MG63 (cell line): ENCODE measurements at places on chromosomes 1 and 21. TPM values are rescaled to one million over a fixed set of nuclear protein-coding genes. Genes with fewer than 3 reads are reported as not detected.

GRCh38 chr1:93593854-93594602 lies 87.6 kb downstream of the BCAR3 start:
- DNase-seq, result no peak

- DNase-seq, result peak; percentile 90
Observed at GRCh38 chr1:167714098-167714438, 7.7 kb upstream of the MPZL1 start.

DNA sequence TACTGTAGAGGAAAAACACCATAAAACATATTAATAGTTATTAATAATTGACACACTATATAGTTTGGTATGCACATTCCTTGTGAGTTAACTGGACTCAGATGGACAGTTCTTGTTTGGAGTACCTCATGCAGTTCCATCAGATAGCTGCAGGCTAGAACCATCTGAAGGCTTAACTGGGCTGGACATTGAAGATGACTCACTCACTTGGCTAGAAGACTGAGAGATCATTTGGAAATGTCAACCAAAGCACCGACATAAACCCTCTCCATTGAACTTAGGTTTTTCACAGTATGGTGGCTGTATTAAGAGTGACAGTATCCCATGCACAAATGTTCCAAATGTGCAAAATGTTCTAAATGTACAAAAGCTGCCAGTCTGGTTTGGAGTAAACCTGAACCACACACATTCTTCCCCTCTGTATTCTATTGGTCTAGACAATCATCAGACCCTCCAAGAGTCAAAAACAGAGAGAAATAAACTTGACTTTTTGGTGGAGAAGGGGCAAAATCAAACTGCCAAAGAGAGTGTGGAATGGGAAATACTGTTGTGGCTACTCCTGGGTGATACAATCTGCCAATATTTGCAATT lies 708.4 kb downstream of the KCNT2 start:
- peak; percentile 16 for DNase-seq

DNA sequence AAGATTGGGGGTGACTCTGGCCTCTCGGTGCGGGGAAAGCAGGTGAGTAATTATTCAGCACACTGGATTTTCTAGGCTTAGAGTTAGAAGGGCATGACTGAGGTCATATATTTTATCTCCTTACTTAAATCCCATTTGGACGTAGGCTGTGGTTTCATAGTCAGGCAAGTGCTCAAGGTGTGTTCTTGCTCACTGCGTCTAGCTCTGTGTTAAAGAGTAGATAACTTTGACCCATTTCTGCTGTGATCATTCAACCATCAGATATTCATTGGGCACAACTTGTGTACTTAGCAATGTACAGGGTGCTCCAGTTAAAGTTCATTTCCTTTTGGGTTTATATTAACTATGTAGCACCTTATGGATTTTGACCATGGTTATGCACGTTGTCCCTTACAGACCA lies 14.6 kb downstream of the PFKFB2 start:
- DNase-seq, result no peak

- no peak for DNase-seq
Observed at GRCh38 chr1:156073740-156074139, 8.5 kb downstream of the MEX3A start.

GRCh38 chr21:38805328-38806152 lies at the start of gene ETS2:
ETS2 (plus strand) TSS chr21:38805929; CDS start chr21:38810035, 4,106 bp downstream.
- peak; percentile 94 for DNase-seq

- DNase-seq, result no peak
Observed at GRCh38 chr1:80988926-80989325, 811.8 kb upstream of the ADGRL2 start.

The PADI4 gene
- not detected in 2 replicates for total RNA-seq

The PLA2G2A gene
- not detected in 2 replicates for total RNA-seq
